ENCODE measurements at places on chromosomes 4 and X.

DNA sequence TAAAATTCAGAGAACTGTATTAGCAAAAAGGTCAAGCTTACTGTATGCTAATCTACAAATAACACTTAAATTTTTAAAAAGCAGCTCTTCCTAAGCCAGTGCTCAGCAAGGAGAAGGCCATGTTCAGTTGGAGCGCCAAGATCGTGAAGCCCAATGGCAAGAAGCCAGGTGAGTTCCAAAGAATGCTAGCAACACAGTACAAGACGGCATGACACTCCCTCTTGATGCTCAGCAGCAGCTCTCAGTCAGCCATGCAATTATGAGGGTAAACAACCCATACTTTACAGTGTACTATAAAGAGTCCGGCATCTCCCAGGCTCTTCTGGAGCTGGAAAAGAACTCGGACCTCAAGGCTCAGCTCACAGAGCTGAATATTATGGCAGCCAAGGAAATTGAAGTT is 34.9 kb downstream of the STX18 start:
- no peak for DNase-seq

GRCh38 chrX:48957477-48957826 is at the start of gene OTUD5:
Gene OTUD5, minus strand, starts transcription at chrX:48957607. Its CDS starts 37 bp downstream, at chrX:48957570.
- no peak for DNase-seq

DNA sequence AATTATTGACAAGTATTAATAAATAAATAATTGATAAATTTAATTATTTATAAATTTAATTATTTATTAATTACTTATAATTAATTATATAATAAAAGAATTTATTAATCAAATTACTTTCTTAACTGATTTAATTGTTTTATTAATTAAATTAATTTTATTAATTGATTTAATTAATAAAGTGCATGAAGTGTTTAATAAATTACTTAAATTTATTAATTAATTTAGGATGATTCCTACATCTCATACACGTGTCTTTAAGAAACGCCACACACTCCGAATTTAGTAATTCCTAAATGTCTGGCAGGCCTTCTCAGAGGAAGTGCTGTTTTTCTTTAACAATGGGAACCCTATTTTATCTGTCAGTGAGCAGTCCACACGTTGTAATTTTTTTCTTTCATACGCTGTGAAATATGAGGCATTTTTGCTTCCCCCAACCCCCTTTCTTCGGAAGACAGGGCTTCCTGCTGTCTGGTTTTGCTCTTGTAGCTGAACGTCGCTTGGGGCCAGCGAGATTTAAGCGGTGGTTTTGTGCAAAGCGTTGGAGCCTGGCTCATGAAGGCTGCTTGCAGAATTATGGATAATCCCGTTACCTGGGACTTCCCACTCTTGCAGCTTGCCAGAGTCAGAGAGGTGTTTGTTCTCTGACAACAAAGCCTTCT is 46.8 kb downstream of the CRLF2 start:
- peak; percentile 3 for DNase-seq

- no peak for DNase-seq
These were observed 80.4 kb downstream of the NDST3 start for GRCh38 chr4:118114720-118115119.
